ENCODE measurements at places on chromosomes 4 and X.

- DNase-seq = no peak
Measured at GRCh38 chrX:40912576-40912975, 172.7 kb upstream of the USP9X start.

- no peak for DNase-seq
Measured at GRCh38 chr4:38455092-38455862, 208.7 kb upstream of the KLF3 start.

- DNase-seq = no peak
Measured at GRCh38 chr4:31059753-31060522, 339.8 kb downstream of the PCDH7 start.

DNA sequence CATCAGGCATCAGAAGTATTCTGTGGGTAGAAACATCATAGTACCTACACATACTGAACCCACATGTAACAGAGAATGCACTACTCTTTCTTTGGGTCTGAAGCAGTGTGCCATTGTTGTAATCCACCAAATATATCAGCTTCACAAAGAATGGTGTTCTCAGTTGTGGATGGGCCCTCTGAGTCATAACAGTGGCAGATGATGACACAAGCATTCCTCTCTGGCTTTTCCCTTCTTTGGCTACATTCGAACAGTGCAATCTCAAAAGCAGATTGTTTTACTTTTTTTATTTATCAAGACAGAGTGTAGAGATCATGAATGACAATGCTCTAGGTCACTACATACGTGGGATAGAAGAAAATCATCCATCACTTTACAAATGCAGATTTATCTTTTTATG is 247.2 kb upstream of the EPHA5 start:
- peak; percentile 5 for DNase-seq

DNA sequence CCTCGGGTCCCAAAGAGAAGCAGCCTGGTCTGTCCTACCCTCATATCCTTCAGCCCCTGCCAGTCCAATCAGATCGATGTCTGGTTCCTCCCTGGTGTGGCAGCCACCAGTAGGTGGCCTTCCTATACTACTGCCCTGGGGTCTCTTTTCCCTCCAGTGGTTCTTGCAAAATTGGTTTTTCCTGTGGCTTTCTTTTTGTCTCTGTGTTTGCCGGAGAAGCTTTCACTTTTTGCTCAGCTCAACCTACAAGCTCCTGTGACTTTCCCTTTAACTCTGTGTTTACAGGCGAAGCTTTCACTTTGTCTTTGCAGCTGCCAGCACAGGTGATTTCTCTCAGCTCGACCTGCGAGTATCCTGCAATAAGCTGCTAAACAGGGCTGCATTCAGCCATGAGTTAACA is 46.8 kb downstream of the UGT2A3 start:
- no peak for DNase-seq

- DNase-seq = peak; percentile 64
Measured at GRCh38 chr4:150283689-150284088, 205.4 kb downstream of the DCLK2 start.

DNA sequence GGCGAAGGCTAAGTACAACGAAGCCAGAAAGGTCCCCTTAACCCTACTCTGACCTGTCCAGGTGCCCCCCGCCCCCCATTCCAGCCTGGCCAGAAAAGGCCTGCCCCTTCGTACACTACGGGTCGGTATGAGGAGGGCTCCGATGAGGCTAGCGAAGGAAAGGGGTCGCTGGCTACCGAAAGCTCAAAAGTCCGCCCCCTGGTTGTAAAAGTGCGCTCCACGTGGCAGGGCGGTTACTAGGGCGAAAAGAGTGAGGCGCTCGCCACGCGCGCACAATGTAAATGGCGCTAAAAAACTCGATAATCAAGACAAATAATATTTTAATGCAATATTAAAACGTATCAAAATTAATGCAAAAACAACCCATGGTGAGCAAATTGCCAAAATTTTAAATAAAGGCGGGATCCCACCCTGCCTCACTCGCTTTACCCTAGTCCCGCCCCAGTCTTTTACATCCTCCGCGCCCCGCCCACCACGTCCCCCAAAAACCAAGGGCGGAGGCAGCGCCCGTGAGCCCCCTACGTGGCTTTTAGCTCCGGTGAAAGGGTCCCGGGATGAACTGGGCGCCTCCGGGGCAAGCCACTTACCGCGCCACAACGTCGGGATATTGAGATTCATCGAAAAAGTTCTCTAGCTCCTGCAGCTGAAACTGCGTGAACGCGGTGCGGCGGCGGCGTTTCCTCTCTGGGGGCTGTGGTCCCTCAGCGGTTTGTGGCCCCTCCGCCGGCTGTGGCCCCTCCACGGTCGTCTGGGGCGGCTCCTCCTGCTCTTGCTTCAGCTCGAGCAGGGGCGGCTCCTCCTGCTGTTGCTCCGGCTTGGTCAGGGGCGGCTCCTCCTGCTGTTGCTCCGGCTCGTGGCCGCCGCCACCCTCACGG is 929 bp downstream of the ESX1 start:
- DNase-seq = no peak

DNA sequence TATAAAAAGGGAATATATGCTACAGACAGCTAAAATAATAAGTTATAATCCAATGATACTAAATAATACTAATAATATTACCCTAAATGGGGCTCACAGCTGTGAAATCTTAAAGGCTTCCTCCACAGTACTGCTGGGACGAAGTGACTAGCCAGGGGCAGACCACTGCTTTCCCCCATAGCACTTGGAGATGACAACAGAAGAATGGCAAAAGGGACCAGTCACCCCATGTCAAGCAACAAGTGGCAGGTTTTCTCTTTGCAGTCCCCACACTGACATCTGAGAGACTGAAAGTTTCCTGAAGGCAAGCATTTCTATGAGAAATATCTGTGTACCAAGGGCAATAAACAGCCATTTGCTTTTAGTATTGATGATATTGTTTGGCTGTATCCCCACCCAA is 173.5 kb upstream of the GPC4 start:
- DNase-seq = no peak

DNA sequence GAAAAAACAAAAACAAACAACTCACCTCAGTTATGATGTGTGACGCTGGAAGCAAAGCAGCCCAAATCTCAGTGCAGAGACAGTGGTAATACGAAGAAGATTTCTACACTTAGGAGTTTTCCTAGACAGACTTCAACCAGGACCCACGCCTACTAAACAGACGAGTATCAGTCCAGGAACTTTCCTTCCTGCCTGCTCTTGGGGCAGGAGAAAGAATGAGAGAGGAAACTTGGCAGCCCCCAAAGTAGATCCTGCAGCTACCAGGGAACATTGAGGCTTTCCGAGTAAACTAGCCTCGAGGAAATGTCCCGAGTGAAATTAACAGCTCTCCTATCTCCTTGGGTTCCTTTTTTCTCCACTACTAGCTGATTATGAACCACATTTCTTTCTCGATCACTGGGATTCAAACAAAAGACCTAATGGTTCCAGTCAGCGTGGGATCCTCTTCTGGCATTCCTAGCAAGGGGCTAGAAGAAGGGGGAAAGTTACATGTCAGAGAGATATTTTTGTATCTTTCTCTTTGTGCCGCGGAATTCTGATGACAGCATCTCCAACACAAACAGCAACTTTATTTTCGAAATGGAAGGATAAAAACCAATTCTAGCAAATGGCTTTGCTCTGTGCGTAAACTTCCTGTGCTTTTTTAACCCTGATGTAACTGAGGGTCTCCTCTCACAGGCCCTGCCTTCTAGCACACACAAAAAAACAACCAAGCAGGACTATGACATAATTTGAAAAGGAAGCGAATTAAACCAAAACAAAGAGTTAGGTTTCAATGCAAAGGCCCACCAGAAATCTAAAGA is 53.2 kb downstream of the PPM1K start:
- DNase-seq = no peak

DNA sequence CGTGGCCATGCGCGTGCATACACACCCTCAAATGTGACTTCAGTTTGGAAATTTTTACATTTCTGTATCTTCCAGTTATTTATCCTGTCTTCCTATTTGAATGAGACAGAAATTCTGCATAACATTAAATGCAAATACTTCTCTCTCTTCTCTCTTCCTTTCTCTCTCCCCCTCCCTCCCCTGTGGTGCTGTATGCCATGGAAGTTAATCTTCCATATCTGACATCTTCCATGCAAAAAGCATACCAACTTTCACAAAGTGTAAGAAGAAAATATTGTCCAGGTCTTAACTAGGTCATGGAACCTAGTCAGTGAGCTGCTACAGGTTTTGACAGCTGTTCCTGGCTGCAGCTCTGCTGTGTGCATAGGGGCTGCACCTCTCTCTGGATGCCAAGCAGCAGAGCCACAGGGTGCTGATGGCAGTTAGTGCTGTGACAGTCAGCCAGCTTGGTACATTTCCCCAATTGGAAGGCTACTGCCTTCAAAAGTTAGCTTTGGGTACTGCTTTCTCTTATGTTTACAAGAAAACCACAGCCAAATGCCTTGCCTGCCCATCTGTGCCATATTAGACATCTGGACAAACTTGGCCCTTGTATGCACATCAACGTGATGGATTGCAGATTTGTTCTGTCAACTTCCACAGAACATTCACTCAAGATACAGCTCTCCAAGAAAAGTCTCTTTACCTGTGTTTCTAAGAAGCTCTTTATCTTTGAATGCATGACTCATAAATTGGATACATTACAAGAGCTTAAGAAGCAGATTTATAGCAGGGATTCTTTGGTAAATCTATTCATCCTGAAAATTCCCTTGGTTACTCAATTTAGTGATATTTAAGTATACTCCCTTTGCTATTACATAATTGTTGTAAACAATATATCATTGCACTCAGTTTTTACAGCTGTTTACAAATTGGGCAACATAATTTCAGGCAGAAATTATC is 623.8 kb downstream of the EPHA5 start:
- DNase-seq = no peak

GRCh38 chr4:109462802-109463201 is 29.2 kb downstream of the SEC24B start:
- DNase-seq = no peak

DNA sequence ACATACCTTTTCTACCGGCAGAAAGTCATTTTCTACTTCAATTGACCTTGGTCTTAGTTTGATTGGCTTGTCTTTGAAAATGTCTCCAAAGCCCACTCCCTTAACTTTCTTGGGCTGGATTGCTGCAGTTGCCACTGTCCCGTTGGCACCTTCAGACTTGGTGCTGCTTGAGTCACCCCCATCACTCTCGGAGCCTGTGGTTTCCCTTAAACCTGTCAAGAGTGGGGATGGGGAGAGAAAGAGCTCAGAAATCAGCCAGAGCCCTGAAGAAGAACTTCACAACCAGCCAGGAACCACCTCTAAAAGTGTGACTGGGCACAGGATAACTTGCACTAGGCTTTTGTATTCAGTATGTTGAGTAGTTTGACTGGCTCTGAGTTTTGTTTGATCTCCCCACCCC is 168.5 kb upstream of the MAP3K15 start:
- DNase-seq = no peak

DNA sequence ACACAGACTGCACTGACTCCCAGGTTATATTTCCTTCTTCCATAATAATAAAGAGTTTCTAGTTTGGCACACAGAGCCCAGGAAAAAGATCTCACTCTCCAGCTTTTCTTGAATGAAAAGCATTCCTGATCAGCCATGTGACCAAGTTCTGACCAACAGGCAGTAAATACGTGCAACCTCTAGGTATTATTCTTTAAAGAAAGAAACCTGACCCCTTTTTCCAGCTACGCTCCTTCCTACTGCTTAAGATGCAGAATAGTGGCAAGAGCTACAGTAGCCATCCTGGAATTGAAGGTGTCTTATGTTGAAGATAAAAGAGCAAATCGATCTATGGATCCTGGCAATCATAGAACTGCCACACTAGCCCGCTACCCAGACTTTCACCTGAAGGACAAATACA is 76.7 kb downstream of the LRBA start:
- no peak for DNase-seq

DNA sequence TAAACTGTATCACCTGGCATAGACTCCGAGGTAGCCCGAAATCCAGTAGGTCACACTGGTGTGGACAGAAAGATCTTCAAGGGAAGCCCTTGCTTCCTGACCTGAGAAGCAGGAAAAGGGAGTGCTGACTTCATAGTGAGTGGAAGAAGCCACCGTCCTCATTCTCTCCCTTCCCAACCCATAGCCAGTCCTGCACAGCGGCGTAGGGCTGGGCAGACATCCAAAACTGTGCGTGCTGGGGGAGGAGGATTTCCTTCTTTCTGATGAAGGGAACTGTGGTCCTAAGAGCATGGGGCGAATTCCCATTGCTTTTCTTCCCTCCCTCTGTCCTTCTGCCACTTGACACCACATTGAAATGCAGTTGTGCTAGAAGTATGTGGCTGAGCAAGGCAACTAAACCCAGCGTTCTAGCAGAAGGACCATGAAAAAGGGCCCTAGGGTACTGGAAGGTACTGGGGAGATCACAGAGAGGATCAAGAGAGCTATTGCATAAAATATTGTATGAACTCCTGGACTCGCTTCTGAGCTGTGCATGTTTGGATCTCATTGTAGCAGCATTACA is 66.9 kb downstream of the STOX2 start:
- DNase-seq = no peak

- no peak for DNase-seq
Measured at GRCh38 chrX:87063642-87064041, 454.0 kb upstream of the KLHL4 start.

DNA sequence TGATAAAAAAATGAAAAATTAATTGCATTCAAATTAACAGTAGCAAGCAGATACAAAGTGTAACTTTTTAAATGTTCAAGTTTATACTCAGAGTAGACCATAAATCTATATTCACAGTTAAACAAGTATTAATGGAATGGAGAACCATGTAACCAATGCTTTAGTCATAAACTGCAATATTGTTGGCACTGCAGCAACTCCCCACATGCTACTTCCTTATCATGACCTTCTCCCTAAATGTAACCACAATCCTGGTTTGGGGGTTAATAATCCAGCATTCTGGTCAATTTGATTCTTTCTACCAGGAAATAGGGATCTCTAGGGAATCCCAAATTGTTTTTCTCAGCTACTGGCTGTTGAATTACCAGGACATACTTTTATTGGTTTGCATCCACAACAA is 223.9 kb upstream of the DCAF8L1 start:
- DNase-seq = no peak
